ENCODE measurements at places on chromosomes 11 and 22.

- no peak for DNase-seq
These were observed 8.5 kb upstream of the CCDC34 start for GRCh38 chr11:27371489-27371888.

DNA sequence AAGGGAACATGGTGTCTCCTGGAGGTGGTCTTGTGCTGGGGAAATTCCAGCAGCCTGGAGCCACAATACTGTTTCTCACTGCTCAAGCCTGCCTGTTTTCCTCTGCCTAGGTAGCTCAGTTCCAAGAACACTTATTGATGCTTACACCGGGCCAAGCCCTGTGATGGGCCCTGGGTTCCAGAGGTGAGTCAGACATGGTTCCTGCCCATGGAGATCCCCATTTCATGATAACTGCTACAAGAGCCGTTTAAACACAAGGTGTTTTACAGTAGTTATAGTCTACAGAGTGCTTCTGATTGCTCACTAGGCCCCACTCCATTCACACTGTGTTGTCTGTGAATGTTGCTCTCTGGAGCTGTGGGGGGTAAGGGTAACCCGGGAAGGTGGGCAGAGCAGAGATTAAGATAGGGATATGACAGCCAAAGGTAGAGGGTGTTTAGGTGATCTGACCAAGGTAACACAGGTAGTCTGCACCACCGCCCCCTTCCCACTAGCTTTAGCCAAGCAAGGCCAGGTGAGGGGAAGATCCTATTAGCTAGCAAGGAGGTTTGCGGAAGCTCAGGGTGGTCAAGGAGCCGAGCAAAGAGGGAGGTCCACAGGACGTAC is 696 bp upstream of the MICAL2 start:
- DNase-seq: no peak

GRCh38 chr11:33722590-33723234 is 13.5 kb downstream of the CD59 start:
- peak; percentile 90 for DNase-seq

DNA sequence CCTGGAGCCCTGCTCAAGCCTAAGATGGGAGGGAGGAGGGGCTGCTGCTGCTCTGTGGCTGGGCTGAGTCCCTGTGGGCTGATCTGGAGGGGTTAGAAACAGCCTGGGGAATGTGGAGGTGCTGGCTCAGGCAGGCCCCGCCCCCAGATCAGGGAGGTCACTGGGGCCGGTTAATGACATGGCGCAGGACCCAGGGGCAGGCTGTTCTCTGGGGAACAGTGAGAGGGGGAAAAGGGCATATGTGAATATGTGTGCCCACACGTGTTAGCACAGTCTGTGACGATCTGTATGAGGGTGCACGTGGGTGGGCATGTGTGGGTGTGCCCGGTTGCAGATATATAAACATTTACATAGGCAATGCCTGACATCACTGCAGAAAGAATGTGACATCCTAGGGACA is 143.5 kb downstream of the MIAT start:
- DNase-seq: no peak

GRCh38 chr22:25120761-25121212 is 78.9 kb upstream of the CRYBB3 start:
- no peak for DNase-seq

DNA sequence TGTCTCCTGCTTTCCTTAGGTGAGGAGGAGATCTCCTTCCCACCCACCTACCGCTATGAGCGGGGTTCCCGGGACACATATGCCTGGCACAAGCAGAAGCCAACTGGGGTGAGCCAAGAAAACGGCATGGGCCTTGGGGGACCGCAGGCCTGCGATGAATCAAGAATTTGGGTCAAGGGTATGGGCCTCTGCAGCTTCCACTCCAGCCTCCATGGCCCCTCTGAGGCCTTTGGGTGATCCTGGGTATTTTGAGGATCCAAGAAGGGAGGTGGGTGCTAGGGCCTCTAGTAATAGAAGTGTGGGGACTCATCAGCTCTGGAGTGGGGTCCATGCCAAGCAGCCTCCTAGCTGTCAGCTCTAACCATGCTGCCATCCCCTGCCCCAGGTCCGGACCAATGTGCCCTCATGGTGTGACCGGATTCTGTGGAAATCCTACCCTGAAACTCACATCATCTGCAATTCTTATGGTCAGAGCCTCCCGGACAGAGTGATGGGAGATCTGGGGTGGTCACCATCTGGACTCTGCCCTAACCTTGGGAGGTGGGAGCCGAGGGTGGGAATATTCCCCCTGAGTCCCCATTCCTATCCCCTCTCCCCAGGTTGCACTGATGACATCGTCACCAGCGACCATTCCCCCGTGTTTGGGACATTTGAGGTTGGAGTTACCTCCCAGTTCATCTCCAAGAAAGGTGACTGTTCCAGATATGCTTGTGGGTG is 8.6 kb downstream of the INPPL1 start:
- DNase-seq: no peak

- DNase-seq: peak; percentile 33
These were observed 18.3 kb upstream of the SLC5A1 start for GRCh38 chr22:32024796-32025195.

GRCh38 chr22:33658775-33659174 is 261.5 kb downstream of the LARGE1 start:
- DNase-seq: peak; percentile 88

DNA sequence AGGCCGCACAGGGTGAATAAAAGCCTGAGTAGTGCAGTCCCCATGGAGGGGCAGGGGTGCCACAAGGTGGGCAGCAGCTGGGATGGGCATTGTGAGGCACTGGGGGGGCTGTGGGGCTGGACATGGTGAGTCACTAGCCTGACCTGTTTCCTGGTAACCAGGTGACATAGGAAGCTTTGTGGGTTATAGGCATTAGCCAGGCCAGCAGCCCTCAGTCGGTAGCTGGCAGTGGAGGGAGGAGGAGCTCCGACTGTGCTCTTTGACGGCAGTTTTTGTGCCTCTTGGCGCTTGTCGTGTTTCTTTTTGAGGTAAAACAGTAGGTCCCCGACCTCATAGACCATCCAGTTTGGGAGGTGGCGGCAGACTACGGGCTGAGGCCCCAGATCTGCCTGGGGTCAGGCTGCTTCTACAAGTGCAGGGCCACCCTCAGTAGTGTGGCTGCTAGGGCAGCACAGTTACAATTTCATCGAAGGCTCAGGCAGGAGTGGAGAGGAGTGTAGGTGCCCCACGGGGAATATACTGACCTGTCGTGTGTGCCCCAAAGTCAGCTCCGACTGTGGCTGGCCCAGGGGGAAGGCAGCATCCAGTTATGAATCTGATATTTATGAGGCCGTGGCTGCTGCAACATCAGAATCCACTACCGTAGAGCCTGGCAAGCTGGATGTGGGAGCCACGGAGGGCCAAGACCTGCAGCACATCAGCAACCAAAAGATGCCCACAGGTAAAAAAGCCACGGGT is 107.7 kb downstream of the CRYBB2 start:
- no peak for DNase-seq

- DNase-seq: no peak
These were observed 142.7 kb downstream of the FBXO7 start for GRCh38 chr22:32617271-32617670.

GRCh38 chr22:34885852-34886251 is 180.1 kb upstream of the ISX start:
- DNase-seq: no peak

- no peak for DNase-seq
These were observed 3.7 kb downstream of the KCNK4 start for GRCh38 chr11:64294774-64295173.

DNA sequence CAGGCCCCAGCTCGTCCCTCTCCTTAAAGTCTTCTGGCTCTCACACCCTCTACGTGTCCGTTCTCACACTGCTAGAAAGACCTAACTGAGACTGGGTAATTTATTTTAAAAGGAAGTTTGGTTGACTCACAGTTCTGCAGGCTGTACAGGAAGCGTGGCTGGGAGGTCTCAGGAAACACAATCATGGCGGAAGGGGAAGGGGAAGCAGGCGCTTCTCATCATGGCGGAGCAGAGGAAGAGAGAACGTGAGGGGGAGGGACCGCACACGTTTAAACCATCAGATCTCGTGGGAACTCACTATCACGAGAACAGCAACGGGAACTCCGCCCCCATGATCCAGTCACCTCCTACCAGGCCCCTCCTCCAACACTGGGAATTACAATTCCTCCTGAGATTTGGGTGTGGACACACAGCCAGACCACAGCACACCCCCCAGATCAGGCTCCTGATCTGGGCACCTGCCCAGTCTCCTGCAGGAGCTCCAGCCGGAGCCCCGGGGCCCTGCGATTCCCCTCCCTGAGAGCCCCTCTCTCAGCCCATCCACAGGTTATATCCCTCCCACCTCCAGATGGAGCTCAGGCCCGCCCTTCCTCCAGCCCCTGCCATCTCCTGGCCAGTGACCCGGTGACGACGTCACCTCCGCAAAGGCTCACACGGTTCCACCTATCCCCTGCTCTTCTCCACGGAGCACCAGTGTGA is 170.2 kb downstream of the BRD1 start:
- no peak for DNase-seq

Data from cardiac fibroblast (primary cell).